ENCODE measurements at places on chromosomes 1 and 21.
A peak's percentile ranks its signal among the peaks of the same experiment; 100 is the strongest.

DNA sequence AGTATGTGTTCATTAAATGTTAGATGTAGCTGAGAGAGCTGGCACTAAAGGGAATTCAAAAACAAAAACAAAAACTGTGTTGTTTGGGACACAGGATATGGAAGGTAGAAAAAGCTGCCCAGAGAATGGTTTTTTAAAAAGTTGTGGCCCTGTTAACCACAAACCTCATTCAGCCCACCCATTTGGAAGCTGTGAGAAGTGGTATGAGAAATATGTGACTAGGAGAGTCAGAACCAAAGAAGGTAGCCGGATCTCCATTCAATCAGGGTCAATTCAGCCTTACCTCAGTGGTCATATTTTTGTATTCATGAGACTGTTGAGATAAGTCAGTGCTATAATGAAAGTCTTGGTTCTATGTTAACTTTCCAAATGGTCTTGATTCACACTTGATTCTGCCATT, 29.8 kb upstream of the CACYBP start:
- no peak for DNase-seq

DNA sequence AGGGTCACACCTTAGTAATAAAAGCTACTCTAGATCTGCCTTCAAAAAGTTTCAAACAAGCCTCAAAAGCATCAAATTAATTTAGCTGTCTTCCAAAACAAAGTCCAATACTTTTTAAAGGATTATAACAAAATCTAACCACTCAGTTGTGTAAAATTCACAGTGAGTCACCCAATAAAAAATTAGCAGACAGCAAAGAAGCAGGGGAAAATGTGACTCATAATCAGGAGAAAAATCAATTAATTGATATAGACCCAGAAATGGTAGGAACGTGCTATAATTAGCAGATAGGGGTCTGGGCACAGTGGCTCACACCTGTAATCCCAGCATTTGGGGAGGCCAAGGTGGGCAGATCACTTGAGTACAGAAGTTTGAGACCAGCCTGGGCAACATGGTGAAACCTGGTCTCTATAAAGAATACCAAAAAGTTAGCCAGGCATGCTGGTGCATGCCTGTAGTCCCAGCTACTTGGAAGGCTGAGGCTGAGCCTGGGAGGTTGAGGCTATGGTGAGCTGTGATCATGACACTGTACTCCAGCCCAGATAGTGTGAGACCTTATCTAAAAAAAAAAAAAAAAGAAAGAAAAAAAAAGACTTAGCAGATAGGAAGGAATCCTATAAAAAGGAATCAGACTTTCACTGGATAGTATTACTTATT, 8.1 kb upstream of the MYOG start:
- no peak for DNase-seq

GRCh38 chr1:10898921-10899320, 102.5 kb upstream of the CASZ1 start:
- DNase-seq, result no peak

GRCh38 chr1:51009381-51009780, 39.3 kb downstream of the CDKN2C start:
- DNase-seq, result no peak

DNA sequence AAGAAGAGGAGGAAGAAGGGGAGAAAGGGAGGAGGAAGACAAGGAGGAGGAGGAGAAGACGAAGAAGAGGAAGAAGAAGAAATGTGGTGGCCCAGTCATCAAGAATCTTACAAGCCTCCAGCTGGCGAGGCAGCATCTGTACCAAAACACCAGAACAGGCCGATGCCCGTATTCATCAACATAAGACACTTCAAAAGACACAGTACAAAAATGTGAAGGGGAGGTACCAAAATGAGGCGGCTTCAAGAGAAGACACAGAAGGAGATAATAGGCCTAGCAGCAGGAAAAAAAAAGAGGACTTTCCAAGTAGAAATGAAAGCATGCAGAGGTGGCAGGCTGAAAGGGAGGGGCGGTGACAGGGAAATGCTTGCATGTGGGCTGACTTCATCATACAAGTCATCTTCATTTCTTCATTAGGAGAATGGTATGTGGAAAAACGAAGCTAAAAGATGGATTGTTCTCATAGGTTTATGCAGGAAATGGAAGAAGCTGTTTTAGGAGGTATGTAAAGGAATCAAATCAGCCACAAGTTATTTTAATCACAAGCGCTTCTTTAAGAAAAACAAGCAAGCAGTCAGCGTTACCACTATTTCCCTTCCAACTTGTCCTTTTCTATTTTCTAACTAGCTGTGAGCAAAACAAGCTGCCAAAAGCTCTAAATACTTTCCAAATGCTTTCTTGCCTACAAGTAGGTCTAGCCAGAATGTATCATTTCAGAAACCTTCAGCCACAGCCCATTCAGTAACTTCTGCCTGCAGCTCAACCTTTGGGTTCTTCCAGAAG, 192.3 kb downstream of the SLC45A1 start:
- no peak for DNase-seq

GRCh38 chr1:212607206-212607912, 1.2 kb upstream of the ATF3 start:
- DNase-seq, result peak; percentile 50

- no peak for DNase-seq
Observed at GRCh38 chr1:39297551-39297950, 93.1 kb downstream of the MACF1 start.

- DNase-seq, result peak; percentile 42
Observed at GRCh38 chr1:45010855-45011811, at the start of gene HECTD3. Gene HECTD3 (minus strand): TSS chr1:45011324. CDS start chr1:45011257, 67 bp downstream.

DNA sequence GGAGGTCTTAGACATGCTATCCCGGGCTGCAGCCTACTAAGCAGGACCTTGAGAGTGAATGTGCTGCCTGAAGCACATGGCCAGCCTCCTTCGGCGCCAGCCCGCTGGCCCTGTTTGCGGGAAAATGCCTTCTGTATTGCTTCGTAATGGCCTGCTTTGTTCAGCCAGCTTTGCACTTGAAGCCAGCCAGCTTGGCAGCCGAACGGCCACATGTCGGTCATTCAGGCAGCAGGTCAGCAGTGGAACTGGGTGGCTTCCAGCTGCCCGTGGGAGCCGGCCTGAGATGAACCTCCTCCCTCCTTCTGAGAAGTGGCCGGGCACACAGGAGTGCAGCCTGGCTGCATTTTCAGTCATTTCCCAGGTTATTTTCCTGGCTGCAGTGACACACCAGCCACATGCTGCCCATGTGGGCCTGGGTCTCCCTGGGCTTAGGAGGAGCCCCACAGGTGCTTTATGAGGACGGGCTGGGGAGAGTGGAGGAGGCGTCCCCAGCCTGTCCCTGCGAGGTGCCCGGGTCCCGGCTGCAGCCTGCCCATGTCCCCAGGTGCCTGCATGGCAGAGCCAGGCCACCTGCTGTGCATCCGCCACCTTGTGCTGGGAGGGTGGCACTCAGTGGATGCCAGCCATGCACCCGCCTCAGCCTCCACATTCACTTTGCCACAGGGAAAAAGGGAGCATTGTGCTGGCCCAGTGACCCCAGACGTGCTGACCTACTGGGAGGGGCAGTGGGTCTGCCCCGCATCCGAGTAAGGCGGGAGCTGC, 103.5 kb downstream of the SIK1 start:
- DNase-seq, result no peak

DNA sequence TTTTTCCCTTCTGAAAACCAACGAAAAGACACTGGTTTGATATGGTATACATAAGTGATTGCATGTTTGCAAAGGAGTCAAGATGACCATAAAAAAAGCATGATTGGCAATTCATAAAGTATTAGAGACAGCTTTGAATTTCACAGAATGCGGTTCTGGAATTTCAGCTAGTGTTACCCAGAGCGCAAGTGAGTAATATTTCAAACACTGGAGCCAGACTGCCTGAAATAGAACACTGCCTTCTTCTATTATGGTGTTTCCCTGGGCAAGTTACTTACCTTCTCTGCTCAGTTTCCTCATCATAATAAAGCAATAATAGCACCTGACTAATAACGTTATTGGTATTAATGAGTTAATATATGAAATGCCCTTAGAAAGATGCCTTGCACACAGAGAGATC, 54.7 kb downstream of the NEGR1 start:
- no peak for DNase-seq

- DNase-seq, result no peak
Observed at GRCh38 chr1:113538225-113538624, 147.9 kb downstream of the MAGI3 start.

GRCh38 chr1:95829556-95829955, 595.5 kb downstream of the RWDD3 start:
- DNase-seq, result no peak

GRCh38 chr1:47222476-47222875, 9.5 kb downstream of the TAL1 start:
- no peak for DNase-seq

GRCh38 chr21:42356650-42357049, 5.9 kb upstream of the TFF2 start:
- DNase-seq, result no peak

DNA sequence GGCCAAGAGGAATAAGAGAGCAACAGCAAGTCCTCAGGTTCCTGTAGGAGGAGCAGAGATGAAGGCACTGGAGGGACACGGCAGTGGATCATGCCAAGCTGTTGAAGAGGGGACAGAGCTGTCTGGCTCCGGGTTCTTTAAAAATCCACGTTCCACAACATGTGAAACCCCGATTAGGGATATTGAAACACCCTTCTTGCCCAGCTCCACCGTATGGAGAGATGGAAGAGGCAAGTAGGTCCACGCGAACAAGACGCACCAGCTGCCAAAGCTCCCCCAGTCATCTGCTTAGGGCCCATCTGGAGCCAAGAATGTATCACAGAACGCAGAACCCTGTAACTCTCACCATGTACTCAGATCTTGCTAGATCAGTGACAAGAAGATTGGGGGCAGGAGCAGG, 3.9 kb downstream of the C1orf198 start:
- no peak for DNase-seq

GRCh38 chr1:22252251-22252650, 109.4 kb upstream of the WNT4 start:
- DNase-seq, result no peak

DNA sequence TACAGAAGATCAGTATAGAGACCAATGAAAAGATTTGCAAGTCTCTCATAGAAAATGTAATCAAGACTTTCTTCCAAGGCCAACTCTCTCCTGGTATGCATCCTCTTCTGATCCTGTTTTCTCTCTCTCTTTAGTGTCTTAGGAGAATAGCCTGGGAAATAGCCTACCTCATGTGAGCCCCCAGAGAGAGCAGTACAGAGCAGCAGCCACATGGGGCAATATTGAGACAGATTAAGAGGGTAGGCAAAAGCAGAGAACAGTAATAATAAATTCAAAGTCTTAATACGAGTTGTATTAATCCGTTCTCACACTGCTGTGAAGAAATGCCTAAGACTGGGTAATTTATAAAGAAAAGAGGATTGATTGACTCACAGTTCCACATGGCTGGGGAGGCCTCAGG, 61.4 kb downstream of the RNASEL start:
- DNase-seq, result no peak

- DNase-seq, result no peak
Observed at GRCh38 chr1:44543064-44543744, 131.1 kb downstream of the TMEM53 start.

DNA sequence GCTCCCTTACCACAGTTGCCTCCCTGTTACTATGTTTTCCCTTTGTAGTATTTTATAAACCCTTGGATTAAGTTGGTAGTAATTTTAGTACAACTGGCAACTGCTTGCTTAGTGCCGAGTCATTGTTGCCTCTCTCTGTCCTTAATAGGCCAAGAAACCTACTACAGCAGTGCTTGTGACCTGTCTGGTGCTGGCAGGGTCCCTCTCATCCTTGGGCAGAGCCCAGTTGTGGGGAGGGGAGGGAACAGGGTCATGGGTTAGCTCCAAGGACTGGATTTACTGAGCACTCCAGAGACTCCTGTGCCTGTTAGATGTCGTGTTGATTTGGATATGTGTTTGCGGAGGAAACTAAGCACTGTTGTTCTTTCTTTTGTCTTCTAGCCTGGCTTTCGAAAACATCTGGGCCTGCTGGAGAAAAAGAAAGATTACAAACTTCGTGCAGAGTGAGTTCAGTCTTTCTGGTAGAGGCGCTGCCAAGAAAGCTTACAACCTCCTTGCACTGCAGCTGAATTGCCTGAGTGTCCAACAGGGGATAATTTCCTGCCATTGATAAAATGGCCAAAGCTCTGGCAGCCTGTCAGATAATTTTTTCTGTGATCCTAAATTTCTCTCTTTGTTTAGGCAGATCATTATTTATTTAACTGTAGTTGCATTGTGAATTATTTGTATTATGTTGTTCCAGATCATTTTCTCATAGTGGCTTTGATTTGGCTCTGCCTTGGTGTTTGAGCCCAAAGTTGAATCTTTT, 3.6 kb downstream of the UTP11 start:
- DNase-seq, result no peak

- DNase-seq, result no peak
Observed at GRCh38 chr21:20110368-20110767, 887.8 kb upstream of the NCAM2 start.

- peak; percentile 47 for DNase-seq
Observed at GRCh38 chr1:167095368-167095767, 1.5 kb downstream of the STYXL2 start.

GRCh38 chr1:209672705-209673630, 2.2 kb upstream of the G0S2 start:
- DNase-seq, result no peak

- DNase-seq, result no peak
Observed at GRCh38 chr1:220135755-220136154, 41.8 kb downstream of the IARS2 start.

All from bone marrow (tissue), 2 donors.